Dermis microvascular lymphatic vessel endothelial cell (primary cell): ENCODE measurements at places on chromosomes 2 and 18. TPM values are rescaled to one million over a fixed set of nuclear protein-coding genes. Genes with fewer than 3 reads are reported as not detected.
A peak's percentile ranks its signal among the peaks of the same experiment; 100 is the strongest.

Gene NEB
- 0.39 and 0.63 TPM in 2 replicates for total RNA-seq

GRCh38 chr2:6650311-6650710 is 215.4 kb downstream of the CMPK2 start:
- no peak for DNase-seq

- no peak for DNase-seq
These were observed 323.4 kb upstream of the RBMS1 start for GRCh38 chr2:160816916-160817499.

- DNase-seq: no peak
These were observed 10.0 kb downstream of the KLF7 start for GRCh38 chr2:207155516-207156444.

DNA sequence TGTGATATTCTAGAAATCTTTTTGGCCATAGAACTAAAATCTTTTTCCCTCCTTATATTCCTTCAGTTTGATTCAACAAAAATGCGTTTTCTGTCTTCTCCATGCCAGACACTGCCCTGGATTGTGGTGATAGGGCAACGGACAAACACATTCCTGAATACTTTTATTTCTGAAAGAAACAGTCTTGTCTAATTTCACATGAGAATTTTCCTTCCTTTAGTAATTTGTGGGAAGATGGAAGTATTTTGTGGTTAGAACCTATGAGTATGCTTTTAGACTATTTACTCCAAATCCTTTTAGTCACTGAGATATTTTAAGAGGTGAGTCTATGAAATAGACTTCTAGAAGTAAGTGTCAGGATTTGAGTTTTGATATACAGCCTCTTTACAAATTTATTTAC is 49.6 kb downstream of the COL5A2 start:
- no peak for DNase-seq

DNA sequence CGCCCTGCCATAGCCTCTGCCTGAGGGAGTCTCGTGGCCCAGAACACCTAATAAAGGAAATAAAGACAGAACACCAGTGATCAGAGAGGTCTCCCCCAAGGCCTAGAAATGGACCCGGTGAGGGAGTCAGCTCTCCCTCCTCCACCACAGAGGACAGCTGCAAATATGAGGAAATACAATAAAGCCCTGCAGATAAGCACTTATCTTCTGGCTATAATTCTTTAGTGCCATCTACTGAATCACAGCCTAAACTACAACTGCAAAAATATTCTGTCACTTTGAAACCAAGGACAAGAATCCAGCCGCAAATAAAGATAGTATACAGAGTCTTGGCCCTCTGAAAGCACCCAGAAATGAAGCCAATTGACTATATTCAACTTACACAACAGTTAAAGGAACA is 42.4 kb upstream of the TACR1 start:
- DNase-seq: peak; percentile 18

GRCh38 chr2:27214941-27215340 is 2.2 kb upstream of the CAD start:
- no peak for DNase-seq

Gene MOB4
- 28.2 and 28.8 TPM in 2 replicates for total RNA-seq

Gene UNC80
- total RNA-seq: 0.38 and 0.39 TPM in 2 replicates

Gene ZSWIM2
- total RNA-seq: under 0.01 TPM in 1 of 2 replicates, not detected in the other

Gene TMEM198
- not detected in 2 replicates for total RNA-seq

DNA sequence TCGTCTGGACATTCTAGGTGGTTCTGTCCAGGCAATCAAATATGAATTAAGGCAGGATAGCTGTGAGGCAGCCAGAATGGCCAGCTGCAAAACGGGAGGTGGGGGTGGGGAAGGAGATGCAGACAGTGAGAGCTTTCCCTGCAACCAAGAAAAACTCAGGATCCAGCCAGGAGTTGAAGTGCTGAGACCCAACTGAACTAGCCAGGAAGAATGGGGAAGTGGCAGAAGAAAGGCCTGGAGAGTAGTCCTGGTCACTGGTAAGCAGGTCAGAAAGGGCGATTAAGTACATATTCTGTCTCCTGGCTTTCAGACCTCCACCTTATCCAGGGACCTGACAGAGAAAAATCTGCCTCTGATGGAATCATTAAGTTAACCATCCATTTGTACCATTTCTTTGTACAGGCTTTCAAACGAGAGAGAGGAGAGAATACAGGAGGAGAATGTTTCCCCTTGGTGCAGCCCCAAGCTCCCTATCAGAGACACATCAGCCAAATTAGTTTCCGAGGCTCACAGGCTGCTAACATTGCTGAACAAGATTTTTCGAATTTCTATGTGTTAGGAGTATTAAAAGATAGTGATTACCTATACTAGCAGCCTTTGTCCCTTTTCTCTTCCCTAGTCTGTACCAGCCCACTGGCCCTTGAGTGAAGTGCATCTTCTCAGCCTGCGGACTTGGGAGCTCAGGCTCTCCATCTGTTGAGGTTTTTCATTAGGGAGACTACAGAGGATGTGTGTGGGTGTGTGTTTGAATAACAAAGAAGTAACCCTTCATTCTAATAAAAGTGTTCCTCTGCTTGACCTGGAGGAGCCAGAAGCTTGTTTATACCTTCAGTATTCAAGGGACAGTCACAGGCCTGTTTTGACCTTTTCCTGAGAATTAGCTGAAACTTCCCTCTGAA is 12.5 kb upstream of the HOXD1 start:
- no peak for DNase-seq

- DNase-seq: no peak
These were observed 315.5 kb downstream of the RPRM start for GRCh38 chr2:153163055-153163454.

Gene KIF1A
- under 0.01 TPM in 2 replicates for total RNA-seq

GRCh38 chr2:446303-446874 is 158.5 kb upstream of the ALKAL2 start:
- no peak for DNase-seq

Gene EVX2
- total RNA-seq: not detected in 2 replicates

DNA sequence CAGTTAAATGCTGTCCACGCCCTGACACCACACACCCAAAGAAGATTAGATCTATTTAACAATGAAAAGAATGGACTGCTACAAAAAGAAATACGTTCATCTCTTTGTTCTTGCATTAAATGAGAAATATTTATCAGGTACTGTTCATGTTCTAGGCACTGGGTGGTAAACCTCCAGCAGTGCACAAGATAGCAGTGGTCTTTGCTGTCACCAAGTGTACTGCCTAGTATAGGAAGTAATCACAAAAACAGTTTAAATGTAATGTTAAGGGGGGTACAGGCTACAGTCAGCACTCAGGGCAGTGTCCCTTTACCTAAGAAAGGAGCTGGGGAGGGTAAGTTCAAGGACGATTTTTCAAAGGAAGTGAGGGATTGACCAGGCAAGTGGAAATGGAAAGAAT is 443.6 kb downstream of the PARD3B start:
- no peak for DNase-seq

- no peak for DNase-seq
These were observed 45.5 kb upstream of the CAB39 start for GRCh38 chr2:230666885-230667712.

- no peak for DNase-seq
These were observed 43.8 kb upstream of the KCNE4 start for GRCh38 chr2:223008162-223008561.
